CD14-positive monocyte (primary cell): ENCODE measurements at places on chromosomes 6 and 20.

DNA sequence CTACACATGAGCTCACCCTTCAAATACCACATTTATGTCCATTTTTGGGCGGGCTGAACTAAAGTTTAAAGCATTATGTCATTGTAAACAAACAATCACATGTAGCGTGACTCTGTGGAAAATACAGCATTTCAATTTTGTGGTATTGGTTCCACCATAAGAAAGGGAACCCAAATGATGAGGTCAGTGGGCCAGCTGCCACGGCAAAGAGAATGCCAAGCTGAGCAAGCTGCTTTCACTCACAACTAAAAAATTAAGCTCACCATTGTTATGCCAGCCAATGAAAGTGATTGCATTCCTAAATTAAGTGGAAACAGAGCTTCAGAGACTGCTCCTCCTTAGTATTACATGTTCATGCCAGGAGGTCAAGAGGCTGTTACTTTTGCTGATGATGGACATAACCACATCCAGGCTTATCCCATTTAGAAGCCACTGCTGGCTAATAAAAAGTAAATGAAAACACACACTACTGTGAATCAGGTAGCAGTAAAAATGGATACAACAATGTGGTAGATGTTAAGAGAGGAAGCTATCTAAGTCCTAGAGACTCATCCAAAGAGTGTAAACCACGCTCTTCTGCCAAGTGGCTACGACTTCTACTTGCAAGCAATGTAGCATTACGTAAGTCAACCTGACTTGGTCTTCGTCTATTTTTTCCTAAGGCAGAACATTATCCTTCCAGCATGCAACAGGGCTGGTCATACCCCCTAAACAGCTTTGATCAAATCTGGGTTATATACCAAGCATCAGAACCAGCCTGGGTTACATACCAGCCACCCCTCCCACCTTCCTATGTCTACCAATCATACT, 164.8 kb downstream of the BACH2 start:
- no peak for DNase-seq

GRCh38 chr6:79100304-79100703, 22.2 kb upstream of the PHIP start:
- no peak for DNase-seq

DNA sequence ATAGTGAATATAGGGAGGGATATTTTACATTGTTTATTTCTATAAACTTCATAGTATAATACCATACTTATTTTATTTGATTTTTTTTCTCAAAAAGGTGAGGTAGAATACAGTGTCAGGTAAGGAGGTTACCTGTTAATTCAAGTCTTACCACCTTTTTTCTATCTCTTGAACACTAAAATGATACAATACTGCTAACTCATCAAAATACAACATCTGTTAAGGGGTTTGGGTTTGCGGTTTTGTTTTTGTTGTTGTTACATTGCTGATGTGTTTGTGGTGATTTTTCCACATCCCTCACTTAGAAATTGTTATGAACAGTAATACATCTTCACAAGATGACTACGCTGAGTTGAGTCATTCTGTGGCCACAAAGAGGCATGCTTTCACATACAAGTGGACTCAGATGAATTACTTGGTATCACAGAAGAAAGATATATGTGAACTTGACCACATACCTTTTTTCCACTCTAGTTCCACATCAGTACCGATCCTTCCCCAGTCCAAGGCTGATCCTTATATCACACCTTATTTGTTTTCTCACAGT, 139.4 kb upstream of the ID4 start:
- DNase-seq, result no peak

DNA sequence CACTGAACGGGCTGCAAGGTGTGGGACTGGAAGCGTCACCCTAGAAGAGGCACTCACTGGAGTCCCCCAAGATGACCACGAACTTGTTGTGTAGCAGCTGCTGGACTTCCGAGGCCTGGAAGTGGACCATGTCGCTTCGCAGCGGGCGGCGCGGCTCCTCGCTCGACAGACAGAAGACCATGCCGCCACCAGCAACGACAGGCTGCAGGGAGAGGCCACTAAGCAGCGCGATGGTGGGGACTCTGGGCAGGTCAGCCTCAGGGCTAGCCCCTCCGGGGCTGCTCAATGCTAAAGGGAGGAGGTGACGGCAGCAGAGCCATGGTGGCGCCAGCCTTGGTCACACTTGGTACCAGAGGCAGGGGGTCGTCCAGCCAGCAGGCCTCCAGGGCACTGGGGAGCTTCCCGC, 720 bp downstream of the PCED1A start:
- DNase-seq, result no peak

GRCh38 chr6:43129434-43130194, 41.5 kb upstream of the SRF start:
- no peak for DNase-seq

DNA sequence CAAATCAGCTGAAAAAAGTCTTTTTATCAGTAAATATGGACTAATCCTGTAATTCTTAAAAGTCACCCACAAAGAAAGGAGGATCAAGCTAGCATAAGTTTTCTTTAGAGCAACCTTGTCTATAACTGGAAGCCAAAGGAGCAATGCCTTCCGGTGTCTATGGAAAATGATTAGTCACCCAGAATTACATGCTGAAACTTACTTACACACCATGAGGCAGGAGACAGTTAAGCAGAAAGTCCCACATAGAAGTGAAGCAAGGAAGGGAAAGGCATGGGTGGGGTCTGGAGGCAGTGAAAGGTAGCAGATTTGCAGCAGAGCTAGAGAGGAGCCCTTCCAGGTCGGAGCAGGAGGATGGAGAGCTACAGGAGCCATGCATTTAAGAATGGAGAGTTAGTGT, 153.7 kb upstream of the RIPOR2 start:
- no peak for DNase-seq

- DNase-seq, result no peak
Observed at GRCh38 chr6:163702736-163703135, 288.2 kb downstream of the QKI start.

GRCh38 chr6:46882645-46883044, 39.1 kb downstream of the ADGRF5 start:
- no peak for DNase-seq

DNA sequence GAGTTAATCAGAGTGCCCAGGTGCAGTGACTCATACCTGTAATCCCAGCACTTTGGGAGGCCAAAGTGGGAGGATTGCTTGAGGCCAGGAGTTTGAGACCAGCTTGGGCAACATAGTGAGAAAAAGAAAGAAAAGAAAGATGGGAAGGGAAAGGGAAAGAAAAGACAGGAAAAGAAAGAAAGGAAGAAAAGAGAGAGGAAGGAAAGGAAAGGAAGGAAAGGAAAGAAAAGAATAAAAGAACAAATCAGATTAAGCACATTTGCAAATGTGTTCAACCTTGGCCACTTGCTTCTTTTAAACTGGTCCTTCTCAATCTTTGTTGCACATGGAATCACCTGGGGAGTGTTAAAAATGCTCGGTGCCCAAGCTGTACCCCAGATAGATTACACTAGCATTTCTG, 28.0 kb downstream of the NR2E1 start:
- no peak for DNase-seq

GRCh38 chr20:6698056-6698455, 69.4 kb upstream of the BMP2 start:
- DNase-seq, result no peak

DNA sequence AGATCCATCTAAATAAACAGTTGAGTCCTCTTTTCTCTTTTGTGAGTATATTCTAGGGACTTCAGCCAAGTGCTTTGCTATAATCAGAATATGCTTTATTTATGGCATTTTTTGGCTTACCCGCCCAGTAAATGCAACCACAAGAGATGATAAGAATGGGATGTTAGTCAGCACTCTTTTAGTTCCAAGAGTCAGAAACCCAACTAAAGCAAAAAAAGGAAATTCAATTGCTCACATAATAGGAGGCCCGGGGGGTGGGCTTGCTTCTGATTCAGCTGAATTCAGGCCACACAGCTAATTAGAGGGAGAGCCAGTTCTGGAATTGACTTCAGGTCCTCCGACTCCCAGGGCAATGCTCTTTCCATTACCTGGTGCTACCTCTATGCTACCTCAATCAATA, 250.6 kb downstream of the FARS2 start:
- no peak for DNase-seq

DNA sequence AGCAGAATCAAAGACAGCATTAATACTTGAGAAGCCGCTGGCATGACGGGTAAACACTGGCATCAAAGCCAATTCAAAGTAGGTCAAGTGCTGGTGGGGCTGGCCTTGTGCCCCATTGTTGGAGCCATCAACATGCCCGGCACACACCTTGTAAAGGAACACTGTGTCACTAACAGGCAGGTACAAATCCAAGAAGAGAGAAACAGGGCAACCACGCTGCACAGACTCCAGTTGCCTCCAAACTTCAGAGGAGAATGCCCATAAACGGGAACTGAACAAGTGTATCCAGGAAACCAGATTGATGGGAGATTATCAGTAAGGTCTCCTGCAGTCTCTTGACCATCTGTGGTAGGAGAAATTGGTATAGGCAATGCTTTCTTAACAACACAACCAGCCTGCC, 127.0 kb upstream of the STXBP5 start:
- no peak for DNase-seq

DNA sequence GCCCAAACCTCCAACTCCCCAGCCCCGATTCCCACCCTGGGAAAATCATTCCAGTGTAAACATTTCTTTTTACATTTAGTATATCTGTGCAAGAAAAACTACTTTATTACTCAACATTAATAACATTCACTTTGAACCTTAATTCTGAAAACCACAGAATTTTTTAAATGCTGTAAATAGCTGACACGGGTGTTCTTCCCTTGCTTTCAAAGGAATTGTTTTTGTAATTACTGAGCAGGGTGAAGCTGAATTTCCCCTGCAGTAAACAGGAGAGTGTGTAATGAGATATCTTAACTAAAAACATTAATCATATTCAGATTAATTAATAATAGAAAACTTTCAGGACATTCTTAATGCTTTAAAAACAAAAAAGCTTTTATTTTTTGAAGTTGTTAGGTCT, 99.3 kb upstream of the CITED2 start:
- no peak for DNase-seq

DNA sequence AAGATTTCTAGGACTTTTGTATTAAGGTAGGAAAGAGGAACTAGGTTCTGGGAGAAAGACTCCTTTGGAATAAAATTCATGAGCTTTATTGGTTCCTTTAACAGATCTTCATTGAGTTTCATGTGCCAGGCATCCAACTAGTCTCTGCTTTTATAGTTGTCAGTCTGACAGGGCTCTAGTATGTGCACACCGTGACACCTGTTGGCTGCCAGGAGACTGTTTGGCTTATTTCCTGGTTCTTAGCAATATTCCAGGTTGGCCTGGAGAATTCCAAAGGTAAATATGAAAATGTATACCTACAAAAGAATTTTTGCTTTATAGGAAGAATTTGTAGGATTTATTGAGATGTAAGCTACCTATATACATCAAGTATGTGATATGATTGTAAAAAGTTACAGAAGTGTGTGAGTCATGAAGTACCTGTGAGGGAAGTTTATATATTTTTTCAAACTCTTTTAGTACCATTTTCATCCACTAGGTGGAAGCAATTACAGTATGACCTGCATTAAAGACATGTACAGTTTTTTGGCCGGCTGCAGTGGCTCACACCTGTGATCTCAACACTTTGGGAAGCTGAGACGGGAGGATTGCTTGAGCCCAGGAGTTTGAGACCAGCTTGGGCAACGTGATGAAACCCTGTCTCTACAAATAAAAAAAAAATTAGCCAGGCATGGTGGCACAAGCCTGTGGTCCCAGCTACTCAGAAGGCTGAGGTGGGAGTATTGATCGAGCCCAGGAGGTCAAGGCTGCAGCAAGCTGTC, 35.2 kb downstream of the NDUFAF5 start:
- DNase-seq, result peak; percentile 24
